GM12891 (cell line): ENCODE measurements at places on chromosomes 2 and 18.

DNA sequence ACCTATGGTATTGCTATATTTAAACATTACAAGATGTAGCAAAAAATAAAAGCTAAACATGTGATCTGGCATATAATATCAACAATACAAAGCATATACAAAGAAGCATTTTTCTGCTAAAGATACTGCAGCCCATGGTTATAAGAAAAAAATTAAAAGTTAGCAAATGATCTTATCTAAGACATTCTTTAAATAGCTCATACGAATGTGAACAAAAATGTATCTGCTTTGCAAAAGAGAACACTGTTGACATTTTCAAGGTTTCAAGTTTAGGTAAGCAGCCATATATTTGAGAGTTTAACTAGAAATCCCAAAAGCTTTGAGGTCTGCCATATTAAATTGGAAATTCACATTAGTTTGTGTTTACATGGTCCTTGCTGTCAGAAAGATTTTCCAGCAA, 301.0 kb upstream of the SLC39A10 start:
- no peak for DNase-seq

DNA sequence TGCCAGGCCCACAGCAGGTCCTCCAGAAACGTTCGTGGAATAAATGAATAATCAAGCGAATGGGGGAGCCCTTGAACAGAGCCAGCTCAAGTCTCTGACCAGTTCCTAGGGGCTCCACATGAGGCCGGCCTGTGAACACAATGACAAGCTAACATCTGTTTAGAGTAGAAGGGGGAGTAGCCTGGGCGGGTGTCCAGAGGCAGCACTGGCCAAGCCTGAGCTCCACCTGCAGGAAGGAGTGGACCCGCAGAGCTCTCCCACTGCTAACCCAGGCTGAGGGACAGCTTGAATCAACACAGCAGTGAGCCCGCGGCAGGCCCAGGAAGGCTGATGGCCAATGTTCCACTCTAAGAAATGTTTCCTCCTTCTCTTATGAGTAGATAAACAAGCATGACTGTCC, 234.8 kb upstream of the RAB6C start:
- no peak for DNase-seq

GRCh38 chr2:118978064-118978463, 36.1 kb downstream of the MARCO start:
- no peak for DNase-seq

DNA sequence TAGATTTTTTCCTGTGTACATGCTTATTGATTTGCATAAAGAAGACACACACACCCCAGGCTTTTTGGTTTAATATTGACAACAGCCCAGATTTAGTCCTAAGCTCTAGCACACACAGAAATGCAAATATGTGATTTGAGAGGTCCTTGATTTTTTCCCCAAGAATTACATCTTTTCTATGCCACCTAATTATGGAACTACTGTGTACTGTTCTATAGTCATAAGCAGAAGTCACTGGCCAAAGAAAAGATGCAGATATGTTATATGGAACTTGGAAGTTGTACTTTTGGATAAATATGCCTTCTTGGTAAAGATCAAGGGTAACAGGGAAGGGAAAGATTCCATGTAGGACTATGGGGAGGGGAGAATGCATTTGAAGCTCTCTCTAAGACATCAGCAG, 105.6 kb downstream of the SETBP1 start:
- DNase-seq: no peak
